ENCODE measurements at places on chromosomes 13 and 19.

DNA sequence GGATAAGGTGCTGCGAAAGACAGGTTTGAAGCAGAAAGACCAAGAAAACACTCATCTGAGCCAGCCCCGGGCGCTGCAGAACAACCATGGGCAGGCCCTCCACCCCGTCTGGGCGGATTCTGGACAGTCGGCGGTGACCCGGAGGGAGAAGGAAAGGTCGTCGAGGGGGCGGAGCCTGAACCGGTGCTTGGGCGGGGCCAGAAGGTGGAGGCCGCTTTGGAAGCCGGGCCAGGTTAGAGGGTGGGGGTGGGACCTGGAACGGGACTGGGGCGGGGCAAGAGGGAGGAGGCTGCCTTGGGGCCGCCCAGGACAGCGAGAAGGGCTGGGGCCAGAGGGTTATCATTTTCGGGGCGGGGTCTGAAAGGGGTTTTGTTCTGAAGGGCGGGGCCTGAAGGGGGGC lies 5.0 kb upstream of the ZNF765 start:
- no peak for DNase-seq

- DNase-seq = no peak
Measured at GRCh38 chr19:44969437-44969836, 14.3 kb downstream of the CLPTM1 start.

- no peak for DNase-seq
Measured at GRCh38 chr13:35599384-35599783, 122.9 kb upstream of the MAB21L1 start.

DNA sequence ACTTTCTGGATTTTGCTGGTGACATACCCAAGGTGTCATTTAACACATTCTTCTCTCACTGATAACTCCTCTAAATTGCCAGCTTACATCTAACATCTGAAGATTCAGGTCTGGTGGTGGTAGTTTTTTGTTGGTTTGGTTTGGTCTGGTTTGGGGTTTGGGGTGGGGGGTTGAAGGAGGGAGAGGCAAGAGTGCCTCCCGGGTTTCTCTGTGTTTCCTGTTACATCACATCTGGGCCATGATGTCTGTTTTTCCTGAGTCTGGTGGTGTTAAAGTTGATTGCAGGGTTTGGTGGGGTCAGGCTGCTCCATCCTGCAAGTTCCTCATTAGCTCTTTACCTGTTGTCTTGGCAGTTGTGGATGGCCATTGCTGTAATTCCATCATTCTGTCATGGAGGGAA lies 155.8 kb upstream of the UBL3 start:
- no peak for DNase-seq

GRCh38 chr13:91725646-91726045 lies 327.2 kb downstream of the GPC5 start:
- DNase-seq = no peak

GRCh38 chr13:111423168-111423785 lies 102.8 kb downstream of the TEX29 start:
- DNase-seq = no peak
